ENCODE measurements at places on chromosomes 12 and 14.

- no peak for DNase-seq
Measured at GRCh38 chr12:131217024-131217586, 263.4 kb downstream of the ADGRD1 start.

- DNase-seq, result peak; percentile 31
Measured at GRCh38 chr12:65269603-65270002, 8.9 kb upstream of the MSRB3 start.

DNA sequence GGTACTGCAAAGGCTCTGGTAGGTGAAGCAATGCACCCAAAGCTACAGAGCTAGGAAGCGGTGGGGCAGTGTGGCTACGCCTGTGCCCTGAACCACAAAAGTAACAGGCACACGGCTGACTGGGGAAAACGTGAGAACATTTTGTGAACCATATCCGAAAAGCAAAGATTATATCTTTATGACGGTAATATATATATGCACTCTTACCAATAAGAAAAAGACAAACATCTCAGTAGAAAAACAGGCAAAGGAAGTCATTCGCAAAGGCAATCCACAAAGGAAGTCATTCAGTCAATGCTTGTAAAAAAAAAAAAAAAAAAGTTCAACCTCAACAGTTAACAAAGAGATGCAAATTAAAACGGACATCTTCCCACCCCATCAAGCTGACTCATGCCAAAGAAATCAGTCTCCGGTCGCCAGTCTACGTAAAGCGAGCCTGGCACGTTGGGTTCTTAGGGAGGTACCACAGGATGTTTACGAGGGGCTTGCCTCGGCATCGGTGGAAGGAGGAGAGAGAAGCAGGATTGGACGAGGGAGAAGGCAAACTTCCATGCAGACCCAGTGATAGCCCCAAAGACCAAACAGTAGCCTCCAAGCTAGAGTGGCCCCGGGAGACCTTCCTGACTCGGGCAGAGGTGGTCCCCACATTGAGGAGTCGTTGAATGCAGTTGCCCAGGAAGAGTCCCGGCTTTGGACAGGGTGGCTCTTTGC lies 39.4 kb upstream of the PPP2R5C start:
- DNase-seq, result peak; percentile 39

- no peak for DNase-seq
Measured at GRCh38 chr12:98678236-98678945, 33.3 kb downstream of the APAF1 start.

DNA sequence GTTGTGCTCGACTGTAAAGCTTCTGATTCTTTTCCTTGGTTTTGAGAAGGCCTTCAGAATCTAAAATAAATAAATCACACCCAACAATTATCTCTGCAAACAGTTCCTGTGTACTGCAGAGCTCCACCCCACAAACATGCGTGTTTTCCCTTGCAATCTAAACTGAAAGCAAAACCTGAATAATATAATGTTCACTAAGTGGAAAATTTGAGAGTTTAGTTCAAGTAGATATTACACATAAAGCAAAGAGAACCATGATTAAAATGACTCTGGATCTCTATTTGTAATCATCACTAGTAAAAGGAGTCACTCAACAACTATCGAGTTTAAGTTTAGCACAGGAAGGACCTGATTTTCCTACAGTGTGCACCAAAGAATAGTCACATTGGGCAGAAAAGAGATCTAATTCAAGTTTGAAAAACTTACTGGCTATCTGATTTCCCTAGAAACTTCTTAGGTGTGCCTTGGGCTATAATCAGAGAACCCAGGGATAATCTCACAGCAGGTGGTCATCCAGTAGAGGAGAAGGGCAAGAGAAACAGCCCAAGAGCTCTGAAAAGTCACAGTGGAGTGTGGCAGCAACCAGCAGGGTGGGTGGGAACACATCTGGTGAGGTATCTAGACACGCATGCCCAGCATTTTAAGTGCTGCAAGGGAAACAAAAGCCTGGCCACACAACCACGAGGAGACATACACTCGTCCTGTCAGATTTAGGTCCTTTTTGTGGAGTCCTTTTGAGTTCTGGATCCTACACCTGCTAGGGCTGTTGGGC lies 25.4 kb downstream of the ATG14 start:
- DNase-seq, result no peak

DNA sequence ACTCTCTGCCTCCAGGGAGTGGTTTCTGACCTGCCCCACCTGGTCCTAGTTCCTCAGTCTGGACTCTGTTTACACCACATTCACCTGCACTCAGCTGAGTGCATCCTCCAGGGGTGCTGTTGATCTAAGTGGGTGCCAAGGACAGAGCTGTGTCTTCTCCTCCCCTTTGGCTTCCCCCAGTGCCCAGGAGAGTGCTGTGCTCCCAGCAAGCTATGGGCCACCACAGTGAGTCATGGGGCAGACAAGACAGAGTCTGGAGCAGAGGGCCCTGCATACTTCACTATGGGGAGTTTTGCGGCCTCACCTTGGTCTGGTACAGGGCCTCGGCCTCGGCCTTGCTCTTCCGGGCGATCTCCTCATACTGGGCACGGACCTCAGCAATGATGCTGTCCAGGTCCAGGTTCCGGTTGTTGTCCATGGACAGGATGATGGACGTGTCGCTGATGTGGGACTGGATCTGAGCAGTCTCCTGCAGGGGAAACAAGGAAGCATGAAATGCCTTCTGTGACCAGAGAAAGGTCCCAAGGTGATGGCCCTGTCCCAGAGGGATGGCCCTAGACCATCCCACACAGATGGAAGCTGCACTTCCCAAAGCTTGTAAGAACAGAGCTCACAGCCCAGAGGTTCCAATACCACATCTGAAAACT lies 4.9 kb downstream of the KRT73 start:
- no peak for DNase-seq

DNA sequence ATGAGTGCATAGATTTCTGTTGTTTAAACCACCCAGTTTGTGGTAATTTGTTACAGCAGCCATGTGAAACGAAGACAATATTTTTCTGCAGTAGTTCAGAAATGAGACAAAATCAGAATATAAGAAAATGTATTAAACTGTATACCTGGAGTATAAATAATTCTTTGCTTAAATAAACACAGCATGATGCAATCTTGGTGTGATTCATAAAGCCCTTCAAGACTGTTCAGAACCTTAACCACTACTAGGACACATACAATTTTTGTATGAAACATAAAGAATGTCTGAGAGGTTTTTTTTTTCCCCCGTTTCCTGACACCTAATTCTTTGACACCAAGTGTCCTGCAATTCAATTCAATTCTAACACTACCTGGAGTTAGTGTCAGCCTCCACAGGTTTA lies 10.5 kb downstream of the C12orf75 start:
- DNase-seq, result peak; percentile 58

- peak; percentile 94 for DNase-seq
Measured at GRCh38 chr12:52010152-52010622, 3.4 kb downstream of the TAMALIN start.

GRCh38 chr14:28596391-28596790 lies 170.2 kb upstream of the FOXG1 start:
- DNase-seq, result peak; percentile 76

DNA sequence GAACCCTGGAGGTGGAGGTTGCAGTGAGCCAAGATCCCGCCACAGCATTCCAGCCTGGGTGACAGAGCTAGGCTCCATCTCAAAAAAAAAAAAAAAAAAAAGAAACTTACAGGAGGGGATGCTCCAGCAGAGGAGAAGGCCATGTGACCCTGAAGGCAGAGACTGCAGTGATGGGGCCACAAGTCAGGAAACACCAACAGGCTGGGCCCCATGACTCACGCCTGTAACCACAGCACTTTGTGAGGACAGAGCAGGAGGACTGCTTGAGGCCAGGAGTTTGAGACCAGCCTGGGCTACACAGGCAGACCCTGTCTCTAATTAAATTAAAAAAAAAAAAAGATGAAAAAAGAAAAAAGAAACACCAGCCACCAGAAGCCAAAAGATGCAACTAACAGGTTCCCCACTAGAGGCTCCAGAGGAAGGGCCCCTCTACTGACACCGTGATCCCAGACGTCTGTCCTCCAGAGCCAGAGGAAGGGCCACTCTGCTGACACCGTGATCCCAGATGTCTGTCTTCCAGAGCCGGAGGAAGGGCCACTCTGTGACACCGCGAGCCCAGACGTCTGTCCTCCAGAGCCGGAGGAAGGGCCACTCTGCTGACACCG lies 9.1 kb upstream of the GLT1D1 start:
- DNase-seq, result no peak

DNA sequence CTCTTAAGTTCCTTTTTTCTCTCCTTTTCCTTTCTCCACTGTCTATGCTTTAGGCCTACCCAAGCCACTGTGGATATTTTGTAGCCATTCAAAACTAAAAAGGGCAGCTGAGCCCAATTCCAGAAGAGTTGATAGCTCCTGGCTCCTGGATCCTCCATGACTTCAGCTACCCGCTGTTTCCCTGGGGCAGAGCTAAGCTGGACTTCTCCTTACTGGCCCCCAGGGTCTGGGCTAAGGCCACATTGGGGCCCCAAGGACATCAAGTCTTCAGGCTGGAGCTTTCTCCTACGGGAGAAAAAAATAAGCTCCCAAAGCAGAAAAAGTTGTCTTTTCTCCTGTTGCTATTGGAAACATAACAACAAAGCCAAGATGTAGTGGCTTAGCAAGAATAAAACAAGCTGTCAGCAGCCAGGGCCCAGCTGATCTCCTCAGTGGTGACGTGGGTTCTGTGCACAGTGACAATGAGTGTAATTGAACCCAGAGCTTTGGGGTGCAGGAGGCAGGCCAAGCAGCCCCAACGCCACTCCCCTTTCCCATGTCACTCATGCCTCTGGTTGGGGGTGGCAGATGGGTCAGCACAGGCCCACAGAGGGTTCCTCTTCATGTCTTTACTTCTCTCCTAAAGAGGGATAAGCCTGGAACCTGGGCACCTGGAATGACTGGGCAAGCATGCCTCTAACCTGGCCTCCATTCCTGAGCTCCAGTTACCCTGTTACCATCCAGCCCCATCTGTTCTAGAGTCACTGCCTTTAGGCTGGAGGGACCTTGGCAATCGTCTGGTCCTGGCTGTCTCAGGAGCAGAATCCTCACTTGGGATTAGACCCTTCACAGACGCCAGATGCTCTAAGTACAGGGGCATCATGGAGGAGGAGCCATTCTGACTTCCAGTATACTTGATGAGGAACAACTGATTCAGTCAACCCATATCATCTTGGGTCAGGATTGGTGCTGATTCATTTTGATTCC lies 171.2 kb downstream of the ZFP36L1 start:
- DNase-seq, result peak; percentile 61

- DNase-seq, result no peak
Measured at GRCh38 chr12:118183711-118184110, 47.8 kb downstream of the PEBP1 start.

DNA sequence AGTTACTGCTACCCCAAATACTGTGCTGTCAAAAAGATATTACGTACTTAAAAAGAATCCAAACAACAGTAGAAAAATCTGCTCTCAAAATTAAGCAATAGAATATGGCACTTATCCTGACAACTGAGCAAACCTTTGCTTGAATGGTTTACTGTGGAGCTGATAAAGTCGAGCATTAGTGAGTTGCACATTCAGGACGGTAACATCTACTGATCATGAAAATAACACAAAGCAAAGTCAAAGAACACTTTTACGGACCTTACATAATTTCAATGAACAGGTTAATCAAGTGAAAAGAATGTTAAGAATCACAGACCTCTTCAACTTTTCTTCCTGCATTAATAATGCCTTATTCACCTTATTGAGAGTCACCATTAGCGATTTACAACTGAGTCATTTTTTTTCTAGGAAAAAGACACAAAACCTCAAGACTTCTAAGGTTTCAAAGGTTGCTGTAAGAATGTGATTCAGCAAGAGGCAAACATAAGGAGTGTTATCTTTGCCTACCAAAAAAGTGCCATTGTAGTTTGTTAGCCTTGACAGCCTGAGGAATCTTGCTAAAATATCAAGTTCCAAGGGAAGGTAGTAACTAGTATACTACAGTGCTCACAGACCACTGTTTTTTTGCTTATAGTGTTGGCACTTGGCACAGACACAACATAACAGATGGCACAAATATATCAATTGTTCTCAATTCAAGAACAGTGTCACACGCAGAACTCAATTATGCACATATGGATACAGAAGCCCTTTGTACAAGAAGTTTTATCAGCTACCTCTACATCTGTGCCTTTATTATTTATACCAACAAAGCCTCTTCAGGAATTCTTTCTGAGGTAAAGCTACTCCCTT lies 334.2 kb upstream of the RPL10L start:
- no peak for DNase-seq

- no peak for DNase-seq
Measured at GRCh38 chr14:51596488-51597117, 55.1 kb upstream of the FRMD6 start.

DNA sequence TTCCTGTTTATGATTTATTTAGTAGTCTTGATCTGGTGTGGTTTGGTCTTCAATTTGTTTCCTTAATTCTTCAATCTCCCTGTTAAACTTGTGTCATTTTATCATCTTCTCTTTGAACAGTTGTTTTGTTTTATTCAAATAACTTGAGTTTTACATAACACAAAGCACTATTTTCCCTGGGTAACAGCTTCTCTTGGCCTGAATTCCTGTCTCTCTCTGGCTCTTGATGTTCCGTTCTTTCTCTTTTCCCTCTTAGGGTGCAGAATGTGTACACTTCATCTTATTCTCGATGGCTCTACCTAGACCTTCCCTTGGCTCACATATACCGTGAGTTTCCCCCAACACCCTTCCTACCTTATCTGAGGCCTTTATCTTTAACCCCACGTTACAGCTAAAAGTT lies 36.8 kb upstream of the VPS33A start:
- no peak for DNase-seq

DNA sequence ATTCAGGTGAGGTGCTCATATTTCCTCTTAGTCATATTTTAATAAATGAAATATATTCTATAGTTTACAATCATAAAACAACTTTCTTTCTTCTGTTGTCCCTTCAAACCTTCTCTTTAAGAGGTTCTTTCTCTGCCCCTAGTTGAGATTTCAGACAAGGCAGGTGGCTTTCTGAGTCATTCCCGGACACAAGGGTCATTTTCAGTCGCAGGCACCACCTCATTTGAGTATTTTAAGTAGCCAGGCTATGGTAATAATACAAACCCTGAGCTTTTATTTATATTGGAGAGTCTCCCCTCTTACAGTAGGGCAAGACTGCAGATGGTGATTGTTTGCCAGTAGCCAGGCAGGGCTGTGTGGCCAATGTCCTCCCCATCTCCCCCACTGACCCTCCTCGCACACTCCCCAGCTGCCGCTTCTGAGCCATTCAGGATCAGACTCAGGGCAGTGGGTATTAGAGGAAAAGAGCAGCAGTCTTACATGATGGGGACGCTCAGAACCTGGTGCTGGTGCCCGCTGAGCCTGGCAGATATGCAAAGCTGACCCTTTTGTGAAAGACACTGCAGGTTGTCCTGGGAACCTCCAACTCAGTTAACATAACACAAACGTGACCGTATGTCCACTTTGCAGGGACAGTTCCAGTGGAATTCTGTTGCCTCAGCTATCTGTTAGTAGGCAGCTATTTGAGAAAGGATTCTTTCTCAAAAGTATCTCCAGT lies 101.1 kb upstream of the BCL2L14 start:
- DNase-seq, result no peak

Measured in choroid plexus epithelial cell (primary cell).